ENCODE measurements at places on chromosomes 11 and 22.

GRCh38 chr22:21761994-21762680 lies 26.5 kb upstream of the YPEL1 start:
- DNase-seq, result no peak

DNA sequence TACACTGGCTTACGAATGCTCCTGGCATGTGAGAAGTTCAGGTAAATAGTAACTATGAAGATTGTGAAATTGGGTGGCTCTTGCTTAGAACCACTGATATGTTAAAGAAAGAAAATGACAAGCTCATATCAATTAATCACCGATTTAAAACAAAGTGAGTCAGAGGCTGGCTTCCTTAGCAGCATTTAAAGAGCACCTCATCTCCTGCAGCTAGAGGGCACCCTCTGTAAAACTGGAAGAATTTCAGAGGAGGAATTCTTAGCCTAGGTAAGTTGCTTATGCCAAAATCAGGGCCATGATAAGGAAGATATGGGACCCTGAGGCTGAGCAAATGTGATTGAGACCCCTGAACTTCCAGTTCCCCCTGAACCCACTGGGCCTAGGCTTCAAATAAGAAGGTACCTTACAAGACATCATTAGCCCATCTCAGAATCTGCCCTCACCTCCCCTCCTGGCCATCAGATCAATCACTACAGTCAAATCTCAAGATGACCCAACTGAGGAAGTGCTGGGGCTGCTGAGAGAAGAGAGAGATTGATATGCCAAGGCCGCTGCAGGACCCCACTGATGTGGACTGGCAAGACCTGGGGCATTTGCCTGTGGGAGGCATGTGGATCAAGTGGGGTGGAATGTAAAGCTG lies 8.6 kb upstream of the CD3E start:
- DNase-seq, result no peak

DNA sequence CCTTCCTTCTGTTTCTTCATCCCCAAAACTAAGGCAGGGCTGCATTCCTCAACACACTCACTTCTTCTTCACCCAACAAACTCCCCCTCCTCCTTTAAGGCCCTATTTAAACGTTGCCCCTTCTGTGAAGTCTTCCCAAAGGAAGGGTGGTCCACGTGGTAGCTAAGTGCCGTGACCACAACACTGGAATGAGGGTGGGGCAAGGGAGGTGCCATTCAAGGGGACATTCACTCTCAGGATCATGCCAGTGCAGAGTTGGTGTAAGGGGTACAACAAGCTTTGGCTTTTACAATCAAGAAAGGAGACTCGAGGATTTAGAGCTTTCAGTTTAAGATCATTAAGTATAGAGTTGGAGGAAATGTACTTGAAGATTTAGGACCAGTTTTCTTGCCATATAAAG lies 8.0 kb upstream of the MS4A10 start:
- no peak for DNase-seq

- no peak for DNase-seq
These were observed 739 bp downstream of the ZMAT5 start for GRCh38 chr22:29765905-29766631.

- no peak for DNase-seq
These were observed 76.0 kb downstream of the TRIM29 start for GRCh38 chr11:120061761-120062560.

DNA sequence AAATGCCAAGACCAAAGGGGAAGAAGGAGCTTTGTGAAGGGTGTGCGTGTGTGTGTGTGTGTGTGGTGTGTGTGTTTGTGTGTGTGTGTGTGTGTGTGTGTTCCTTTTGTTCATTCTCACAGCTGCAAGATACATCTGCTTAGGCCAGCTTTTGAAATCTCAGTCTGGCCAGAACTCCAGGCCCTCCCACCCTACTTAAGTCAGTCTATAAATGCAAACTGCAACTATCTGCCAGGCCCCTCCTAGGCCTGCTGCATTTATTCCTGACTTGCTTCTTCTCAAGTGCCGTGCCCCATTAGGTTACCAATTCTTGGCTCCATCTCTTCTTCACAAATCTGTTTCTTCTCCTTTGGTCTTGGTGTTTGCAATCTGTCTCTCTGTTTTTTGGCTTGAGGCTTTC lies 21.6 kb upstream of the RIC3 start:
- DNase-seq, result no peak

GRCh38 chr11:3855808-3856491 lies 486 bp downstream of the STIM1 start:
- no peak for DNase-seq

DNA sequence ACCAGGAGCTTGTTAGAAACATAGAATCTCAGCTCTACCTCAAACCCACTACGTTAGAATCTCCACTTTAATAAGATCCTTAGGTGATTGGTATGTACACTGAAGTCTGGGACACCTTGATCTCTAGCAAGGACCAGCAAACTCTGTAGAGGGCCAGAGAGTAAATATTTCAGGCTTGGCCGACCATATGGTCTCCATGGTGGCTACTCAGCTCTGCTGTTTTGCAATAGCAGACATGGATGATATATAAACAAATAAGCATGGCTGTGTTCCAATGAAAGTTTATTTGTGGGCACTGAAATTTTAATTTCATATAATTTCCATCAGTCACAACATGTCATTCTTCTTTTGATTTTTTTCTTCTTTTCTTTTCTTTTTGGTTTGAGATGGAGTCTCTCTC lies 23.9 kb downstream of the UBASH3B start:
- no peak for DNase-seq

GRCh38 chr11:61842528-61842820 lies 14.4 kb downstream of the FADS2 start:
- DNase-seq, result no peak

DNA sequence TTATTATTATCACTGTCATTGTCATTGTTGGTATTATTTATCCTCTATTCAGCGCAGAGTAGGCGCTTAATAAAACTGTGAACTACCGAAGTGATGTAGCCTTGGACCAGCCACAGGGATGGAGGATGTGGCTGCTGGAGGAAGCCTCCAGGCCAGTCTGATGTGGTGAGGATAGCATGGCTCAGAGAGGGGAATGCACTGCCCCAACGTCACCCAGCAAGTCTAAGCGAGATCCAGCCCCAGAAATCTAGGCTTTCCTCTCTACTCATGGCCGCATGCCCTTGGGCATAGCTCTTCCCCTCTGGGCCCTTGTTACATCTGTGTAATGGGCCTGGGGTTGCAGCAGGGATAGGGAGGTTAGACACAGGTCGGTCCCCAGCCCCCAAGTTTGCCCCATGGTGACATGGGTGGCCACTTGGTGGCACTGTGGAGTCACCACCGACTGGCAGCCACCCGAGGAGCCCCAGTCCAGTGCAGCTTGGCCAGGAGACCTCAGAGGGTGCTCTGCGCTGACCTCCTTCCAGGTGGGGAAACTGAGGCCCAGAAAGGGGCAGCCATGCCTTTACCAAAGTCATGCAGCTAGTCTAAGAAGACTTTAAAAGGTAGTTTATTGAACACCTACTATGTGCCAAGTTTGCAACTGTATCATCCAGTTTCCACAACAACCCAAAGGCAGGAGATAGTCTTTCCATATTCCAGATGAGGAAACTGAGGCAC lies 395.7 kb downstream of the MN1 start:
- no peak for DNase-seq

DNA sequence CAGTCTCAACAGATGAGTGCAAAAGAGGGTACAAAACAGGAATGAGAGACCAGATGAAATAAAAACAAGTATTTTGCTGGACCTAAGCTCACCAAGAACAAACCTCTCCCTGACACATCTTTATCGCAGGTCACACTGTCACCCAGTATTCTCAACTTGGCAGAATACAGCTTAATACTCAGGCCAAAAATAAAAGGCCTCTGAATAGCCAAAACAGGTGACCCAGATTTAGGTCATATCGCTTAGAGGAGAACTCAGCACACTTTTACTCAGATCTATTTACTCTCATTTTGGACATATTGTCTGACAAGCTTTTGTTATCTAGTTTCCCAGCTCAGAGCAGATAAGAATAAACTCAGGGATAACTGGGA lies 216.9 kb upstream of the SYN3 start:
- DNase-seq, result no peak

DNA sequence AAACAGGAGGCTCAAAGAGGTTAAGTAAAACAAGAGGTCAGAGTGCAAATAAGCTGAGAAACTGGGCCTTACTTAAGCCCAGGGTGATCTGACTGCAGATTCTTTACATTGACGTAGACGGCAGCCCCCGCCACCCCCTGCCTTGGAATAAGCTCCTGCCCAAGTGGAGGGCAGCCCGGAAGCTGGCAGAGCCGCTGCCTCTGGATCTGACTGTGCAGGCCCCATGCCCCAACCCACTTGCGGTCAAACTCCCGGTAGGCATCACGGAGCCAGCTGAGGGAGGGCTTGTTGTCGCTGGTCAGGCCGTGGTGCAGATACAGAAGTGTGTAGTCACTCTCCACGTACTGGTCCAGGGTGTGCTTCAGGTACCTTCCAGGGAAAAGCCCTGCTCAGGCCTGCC lies 18.6 kb downstream of the ARHGAP1 start:
- no peak for DNase-seq

GRCh38 chr22:45103756-45104155 lies 60.0 kb upstream of the NUP50 start:
- no peak for DNase-seq

DNA sequence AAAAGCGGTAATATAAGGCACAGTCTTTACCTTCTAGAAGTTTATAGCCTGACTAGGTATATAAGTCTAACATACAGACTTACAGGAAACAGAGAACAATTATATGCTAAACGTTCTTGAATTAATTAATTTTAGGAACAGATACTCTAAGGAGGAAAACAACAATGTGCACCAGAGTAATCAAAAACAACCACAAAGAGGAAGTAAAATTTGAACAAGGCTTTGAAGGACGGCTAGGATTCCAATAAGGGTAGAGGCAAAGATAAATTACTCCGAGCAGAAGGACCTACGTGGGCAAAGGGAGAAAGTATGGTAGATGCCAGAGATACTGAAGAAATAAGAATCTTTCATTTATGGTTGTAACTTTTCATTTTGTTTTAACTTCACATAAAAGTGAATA lies 54.4 kb downstream of the ENTHD1 start:
- no peak for DNase-seq

- DNase-seq, result no peak
These were observed 159.9 kb downstream of the TEAD1 start for GRCh38 chr11:12834166-12834565.

Data from GM04504 (cell line).